AG04449 (cell line): ENCODE measurements at places on chromosomes 4 and X.

DNA sequence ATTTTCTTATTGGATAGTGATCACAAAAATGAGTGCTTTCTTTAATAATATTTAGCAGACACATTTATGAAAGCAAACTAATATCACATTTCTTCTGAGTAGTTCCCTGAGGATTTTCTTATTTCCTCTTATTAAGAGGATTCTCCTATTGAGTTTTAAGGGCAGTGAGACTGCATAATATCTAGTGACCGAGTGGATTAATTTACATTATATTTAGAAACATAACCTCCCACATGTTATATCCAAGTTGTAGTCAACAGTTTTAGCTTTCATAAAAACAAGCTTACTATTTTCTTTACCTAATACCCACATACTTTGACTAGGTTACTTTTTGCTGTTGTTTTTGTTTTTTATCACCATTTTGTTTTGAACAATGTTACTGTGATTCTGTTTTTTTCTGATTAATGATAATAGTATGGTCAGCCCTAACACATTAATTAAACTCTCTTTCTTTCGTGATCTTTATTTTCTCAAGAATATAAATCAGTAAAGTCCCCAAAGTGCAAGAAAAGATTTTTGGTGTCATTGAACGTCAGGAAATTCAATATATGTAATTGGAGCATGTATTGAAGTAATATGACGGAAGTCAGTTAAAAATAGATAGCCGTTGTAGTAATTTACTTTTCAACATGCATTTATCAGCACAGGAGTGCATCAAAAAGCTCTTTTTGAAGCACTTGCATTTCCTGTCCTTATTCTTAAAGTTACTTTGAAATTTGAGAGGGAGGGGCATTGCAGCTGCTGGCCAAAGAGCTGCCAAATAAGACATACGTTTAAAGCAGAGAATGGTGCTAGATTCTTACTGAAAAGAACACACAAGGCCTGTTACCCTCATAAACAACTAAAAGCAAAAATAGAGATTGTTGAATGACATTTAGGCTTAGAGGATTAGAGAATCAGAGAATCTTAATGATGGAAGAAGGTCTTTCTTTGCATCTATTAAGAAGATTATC is 25.2 kb downstream of the DDIT4L start:
- no peak for DNase-seq

- DNase-seq = no peak
Measured at GRCh38 chr4:73735231-73735630, 5.1 kb upstream of the CXCL8 start.

DNA sequence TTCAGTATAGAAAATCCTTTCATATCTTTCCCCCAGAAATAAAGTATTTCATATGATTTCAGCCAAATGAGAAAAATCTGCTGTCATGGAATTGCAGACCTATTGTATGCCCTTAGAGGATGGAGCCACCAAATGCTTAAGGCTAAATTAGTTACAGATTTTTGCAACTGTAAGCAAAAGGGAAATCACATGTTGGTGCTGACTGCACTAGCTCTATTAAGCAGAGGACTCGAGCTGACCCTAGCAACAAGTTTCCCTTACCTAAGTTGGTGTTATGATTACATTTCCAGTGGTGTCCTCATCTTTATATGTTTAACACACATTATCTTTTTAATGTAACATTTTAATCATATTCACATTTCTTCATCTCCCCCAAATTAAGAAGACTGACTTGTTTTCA is 58.3 kb upstream of the DOCK11 start:
- DNase-seq = no peak

GRCh38 chr4:126916049-126916625 is 716.6 kb upstream of the INTU start:
- DNase-seq = no peak

DNA sequence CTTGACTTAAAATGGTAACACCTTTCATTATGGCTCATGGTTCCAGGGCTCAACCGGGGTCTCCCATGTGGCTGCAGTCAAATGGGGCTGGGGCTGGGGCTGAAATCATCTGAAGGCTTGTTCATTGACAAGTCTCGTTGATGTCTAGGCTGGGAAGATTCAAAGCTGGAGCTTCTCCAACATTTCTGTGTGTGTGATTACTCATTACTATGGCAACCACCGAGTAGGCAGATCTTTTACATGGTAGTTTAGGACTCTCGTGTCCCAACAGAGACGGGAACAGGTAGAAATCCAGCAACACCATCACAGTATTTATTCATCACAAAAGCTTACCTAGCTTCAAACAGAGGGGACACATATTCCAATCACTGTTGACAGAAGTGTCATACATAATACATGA is 7.8 kb downstream of the YTHDC1 start:
- no peak for DNase-seq

GRCh38 chrX:46036508-46036907 is 508.7 kb downstream of the ZNF674 start:
- DNase-seq = no peak

DNA sequence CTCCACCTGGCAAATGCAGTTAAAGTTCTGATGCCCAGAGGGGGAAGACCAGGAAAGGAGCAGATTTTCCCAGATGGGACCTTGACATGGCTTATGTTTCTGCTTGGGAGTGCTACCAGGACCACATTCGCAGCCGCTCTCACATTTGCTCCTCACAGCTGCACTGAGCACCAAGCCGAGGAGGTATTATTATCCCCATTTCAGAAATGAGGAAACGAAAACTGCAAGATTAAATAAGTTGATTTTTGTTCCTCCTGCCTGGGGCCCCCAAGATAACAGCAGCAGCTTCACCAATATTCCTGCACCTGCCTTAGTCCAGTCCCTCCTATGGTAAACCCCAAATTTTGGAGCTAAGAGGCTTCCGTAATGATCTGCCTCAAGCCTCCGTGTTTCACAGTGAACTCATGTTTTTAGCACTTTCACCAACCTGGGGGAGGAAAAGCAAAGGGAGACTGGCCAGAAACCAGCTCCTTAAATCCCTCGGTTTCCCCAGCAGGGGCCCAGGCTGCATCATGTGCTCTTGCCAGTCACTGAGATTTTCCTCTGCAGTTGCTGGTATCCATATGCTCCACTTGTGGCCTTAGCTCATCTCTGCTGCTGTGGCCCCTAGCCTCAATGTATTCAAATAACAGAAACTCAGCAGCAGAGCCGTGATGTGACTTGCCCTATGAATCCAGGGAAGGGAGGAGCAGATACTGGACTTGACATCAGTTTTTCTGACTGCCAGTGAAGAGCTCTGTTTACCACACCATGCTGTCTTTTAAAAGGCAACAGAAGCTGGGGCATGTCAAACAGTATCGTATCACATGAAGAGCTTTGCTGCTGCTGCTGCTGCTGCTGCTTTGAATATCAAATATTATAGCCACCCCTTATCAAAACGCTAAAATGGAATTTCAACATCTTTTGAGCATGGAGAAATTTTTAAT is 95.5 kb upstream of the KLHL13 start:
- DNase-seq = no peak

- no peak for DNase-seq
Measured at GRCh38 chrX:781224-782204, 150.9 kb downstream of the SHOX start.

GRCh38 chrX:153649178-153649914 is 2.3 kb downstream of the DUSP9 start:
- no peak for DNase-seq

- no peak for DNase-seq
Measured at GRCh38 chr4:128483816-128484215, 196.2 kb upstream of the PGRMC2 start.

DNA sequence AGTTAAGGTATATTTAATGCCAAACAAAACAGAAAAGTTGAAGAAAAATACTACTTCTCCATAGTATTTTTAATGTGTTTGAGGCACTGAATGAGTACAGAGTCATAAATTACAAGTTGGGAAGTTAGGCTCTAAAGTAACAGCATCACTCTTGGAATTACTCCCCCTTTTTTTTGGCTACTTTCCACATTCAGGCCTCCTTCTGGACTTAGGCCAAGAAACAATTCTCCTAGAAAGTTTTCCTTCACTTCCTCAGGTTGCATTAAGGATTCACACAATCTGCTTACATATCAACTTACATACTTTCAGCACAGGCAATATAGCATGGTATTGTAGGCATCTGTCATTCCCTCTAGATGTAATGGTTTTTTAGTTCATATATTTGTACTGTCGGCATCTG is 52.1 kb downstream of the TMEM165 start:
- no peak for DNase-seq

- peak; percentile 55 for DNase-seq
Measured at GRCh38 chr4:76830964-76831703, 66.8 kb downstream of the SOWAHB start.

DNA sequence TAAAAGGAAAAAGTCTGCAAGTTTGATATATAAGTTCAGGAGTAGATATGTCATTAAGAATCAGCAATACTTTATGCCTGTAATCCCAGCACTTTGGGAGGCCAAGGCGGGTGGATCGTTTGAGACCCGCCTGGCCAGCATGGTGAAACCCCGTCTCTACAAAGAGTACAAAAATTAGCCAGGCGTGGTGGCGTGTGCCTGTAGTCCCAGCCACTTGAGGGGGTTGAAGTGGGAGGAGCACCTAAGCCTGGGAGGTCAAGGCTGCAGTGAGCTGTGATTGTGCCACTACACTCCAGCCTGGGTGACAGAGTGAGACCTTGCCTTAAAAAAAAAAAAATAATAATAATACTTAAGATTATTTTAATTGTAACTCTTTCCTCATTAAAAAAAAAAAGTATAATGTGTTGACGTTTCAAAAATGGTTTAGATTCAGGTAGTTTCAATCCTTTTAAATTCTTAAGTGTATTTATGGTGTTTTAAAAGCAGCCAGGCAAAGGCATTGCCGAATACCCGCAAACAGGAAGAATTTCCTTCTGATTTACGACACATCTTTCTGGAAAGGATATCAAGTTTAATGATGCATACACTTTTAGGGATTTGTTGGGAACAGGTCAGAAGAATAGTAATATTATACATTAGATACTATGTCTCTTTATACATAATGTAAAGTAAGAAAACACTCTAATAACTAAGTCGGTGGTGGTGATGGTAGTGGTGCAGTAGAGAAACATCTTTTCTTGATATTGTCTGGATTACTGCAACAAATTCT is 80.9 kb downstream of the KDM6A start:
- no peak for DNase-seq

GRCh38 chrX:19684311-19684710 is 169.0 kb upstream of the MAP3K15 start:
- no peak for DNase-seq

- DNase-seq = no peak
Measured at GRCh38 chr4:10082459-10083272, 33.9 kb downstream of the WDR1 start.

DNA sequence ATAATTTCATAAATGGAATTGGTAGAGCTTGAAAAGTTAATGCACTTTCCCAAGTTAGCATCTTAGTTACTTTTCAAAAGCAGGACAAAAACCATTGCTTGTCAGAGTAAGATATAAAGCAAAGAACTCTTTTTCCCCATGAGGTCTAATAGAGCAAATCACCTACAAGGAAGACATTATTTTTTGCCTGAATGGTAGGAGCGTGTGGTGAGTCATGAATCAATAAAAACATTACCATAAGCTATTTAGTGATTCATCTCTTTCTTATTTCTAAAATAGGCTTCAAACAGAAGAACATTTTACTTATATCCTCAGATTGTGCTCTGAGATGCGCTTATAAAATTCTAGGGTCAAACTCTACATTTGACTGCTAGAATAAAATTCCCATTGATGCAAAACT is 109.4 kb upstream of the GPRIN3 start:
- DNase-seq = no peak

DNA sequence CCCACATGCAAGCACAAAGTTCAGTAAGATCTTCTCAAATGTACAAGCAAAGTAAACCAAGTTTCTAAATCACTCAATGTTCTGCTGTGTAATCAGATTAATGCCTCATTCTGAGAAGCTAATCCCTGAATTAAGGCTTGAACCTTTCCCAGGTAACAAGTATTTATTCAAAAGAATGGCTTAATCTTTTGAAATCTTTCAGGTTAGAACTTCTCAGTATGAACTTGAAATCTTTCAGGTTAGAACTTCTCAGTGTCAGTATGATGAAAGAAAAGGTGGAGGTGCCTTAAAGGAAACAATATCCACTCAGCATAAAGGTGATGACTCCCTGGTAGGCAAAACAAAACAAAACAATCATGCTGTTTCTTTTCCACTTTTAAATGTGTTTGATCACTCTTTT is 29.0 kb downstream of the TMPRSS11B start:
- no peak for DNase-seq

DNA sequence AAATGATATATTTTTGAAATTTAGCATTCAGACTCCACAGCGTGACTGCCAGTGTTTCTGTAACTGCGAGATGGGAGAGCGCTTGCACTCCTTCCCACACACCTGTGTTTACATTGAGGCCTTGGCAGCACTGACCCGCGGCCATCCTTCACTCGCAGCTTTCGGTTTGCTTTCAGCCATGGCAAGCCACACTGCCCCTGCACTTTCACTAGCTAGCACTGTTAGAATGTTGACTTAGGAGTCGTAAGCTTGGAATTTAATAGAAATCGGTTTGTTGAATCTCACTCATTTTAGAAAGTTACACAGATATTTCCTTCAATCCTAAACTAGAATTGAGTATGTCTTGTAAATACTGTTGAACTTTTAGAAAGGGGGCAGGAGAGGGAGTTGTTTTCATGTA is 136.2 kb downstream of the CFAP299 start:
- no peak for DNase-seq

GRCh38 chr4:101593666-101594065 is 196.9 kb upstream of the BANK1 start:
- no peak for DNase-seq

DNA sequence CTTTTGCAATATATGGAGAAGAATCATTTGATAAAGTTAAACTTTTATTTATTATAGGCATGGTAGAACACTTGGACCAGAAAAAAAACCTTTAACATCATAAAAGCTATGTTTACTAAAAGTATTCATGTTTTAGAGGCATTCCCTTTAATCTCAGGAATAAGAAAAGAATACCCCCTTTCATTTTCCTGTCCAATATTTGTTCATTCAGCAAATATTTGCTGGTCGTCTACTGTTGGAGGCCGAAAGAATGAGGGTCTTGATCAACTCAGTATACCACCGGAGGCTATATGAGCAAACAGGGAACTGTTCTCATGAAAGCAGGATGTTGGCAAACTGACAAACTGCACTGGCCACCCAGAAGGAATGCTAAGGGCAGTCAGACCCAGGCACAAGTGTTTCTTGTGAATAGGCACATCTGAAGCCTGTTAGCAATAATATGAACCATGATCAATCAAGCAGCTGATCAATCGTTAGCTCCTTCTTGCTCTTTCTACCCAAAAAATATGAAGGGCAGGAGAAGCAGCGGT is 480.8 kb upstream of the FAT1 start:
- no peak for DNase-seq

GRCh38 chrX:149296092-149296491 is 209.0 kb downstream of the IDS start:
- DNase-seq = no peak

- DNase-seq = no peak
Measured at GRCh38 chr4:174084542-174084941, 198.9 kb downstream of the FBXO8 start.

- DNase-seq = no peak
Measured at GRCh38 chr4:167339781-167340180, 105.5 kb upstream of the SPOCK3 start.

DNA sequence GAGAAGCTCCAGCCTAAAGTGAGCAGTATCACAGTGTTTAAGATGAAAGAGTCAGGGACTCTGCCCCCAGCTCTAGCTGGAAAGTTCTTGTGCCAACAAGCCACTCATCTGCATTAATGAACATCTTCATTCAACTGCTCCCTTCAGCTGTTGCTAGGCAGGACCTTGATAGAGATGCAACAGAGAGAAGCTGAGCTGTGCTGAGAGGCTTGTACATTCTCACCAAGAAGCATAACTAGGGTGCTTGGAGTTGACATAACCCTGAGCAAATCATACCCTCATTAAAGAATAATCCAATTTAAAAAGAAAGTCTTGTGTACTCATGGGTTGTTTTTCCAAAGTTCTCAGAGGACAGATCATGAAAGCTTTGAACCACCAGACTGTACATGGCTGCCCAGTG is 63.2 kb downstream of the ATXN3L start:
- no peak for DNase-seq
